ENCODE measurements at places on chromosomes 7 and 10. TPM values are rescaled to one million over a fixed set of nuclear protein-coding genes. Genes with fewer than 3 reads are reported as not detected.

- DNase-seq = no peak
Measured at GRCh38 chr7:76343294-76343930, 15.4 kb downstream of the YWHAG start.

DNA sequence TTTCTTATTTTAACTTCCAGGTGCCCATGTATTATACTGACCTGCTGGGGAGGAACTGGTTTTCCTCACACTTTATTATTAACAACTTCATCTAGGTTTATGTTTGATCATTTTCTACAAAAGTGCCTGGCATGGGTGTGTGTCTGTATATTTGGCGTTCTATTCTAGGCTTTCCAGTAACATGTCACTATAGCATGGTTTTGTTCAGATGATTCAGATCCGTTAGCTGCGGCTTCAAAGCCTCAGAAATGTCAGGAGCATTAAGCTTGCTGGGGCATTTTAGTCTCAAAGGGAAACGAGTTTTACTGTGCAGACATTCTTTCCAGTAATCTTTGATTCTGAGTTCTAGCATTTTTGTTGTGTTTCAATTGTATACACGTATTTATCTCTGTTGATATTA, 2.3 kb downstream of the INPP5A start:
- no peak for DNase-seq

- DNase-seq = no peak
Measured at GRCh38 chr7:53113424-53113823, 78.0 kb downstream of the POM121L12 start.

GRCh38 chr10:3858051-3858845, 73.2 kb upstream of the KLF6 start:
- DNase-seq = no peak

DNA sequence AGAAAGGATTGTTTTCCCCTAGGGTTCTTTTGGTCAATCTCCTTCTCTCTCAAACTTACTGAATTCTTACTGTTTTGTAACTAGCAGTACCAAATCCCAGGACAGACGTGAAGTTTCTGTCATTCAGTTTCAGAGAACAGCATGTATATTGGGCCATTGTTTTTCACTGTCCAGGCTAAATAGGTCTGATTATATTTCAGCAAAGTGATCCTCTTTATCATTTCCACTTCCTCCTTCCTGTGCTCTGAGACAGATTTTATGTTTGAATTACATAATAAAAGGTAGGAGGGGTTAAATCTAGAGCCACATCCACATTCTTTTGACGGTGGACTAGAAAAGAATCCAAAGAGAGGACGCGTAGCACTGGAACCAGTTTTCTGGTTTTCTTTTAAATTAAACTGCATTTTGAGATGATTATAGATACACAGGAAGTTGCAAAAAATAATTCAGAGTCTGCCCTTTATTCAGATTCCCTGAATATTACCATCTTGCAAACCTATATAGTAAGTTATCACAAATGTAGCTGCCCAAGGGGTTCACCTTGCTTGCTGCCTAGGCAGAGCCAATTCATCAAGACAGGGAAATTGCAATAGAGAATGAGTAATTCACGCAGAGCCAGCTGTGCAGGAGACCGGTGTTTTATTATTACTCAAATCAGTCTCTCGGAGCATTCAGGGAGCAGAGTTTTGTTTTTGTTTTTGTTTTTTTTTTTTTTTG, 40.1 kb downstream of the AKR1E2 start:
- no peak for DNase-seq

GRCh38 chr10:122655524-122656307, 43.9 kb downstream of the C10orf120 start:
- no peak for DNase-seq

DNA sequence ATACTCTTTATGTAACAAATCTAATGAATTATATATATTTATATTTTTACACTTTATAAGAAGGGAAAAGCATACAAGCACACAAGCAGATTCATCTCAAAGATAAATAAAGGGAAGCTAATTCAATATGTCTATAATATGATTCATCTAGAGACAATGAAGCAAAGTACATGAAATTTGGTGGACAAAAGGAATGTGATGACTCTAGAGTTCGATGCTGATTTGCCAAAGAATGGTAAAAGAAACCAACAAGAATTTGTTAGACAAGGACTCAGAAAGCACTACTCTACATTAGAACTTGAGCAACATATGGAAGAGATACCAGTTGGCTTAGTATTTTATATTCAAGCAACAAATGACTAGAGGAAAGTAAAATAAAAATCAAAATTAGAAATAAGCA, 536.5 kb upstream of the TEX47 start:
- DNase-seq = no peak

- DNase-seq = no peak
Measured at GRCh38 chr10:85008488-85009184, 680.2 kb downstream of the CCSER2 start.

DNA sequence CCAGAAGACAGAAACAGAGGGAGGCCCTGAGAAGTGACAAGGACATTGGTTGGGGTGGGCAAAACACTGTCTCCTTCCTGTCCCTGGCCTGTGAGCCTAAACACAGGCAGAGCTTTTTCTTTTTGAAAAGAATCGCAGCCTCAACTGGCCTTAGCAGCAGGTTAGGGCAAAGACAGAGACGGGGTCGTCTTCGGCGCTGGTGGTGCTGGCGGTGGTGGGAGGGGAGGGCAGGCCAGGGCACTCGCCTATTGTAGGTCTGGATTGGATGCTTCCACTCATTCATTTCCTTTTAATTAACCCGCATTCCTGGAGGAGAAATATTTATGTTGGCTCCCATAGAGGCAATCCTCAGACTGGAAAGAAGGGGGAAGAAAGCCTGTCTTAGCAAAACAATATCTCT, 22.6 kb downstream of the WNT8B start:
- DNase-seq = no peak

Gene TMEM273
- total RNA-seq = 1.2 TPM
